Neural crest cell (in vitro differentiated cells): ENCODE measurements at places on chromosomes 12 and 14.

- DNase-seq: no peak
- H3K36me3 ChIP-seq: peaks cover 7% of the 10 kb centered on the region
- H3K4me3 ChIP-seq: peak overlapping the region; percentile 1
- H3K27ac ChIP-seq: peak overlapping the region; percentile 29
- no peaks in the 10 kb centered on the region for H3K27me3 ChIP-seq
- peaks cover 17% of the 10 kb centered on the region for H3K4me1 ChIP-seq
Observed at GRCh38 chr12:112183141-112184021, 58.0 kb downstream of the TRAFD1 start.

- H3K36me3 ChIP-seq: no peaks in the 10 kb centered on the region
- H3K4me1 ChIP-seq: no peaks in the 10 kb centered on the region
- no peaks in the 10 kb centered on the region for H3K27me3 ChIP-seq
- H3K27ac ChIP-seq: no peak overlapping the region
Observed at GRCh38 chr12:31002999-31003398, 70.7 kb upstream of the DDX11 start.

DNA sequence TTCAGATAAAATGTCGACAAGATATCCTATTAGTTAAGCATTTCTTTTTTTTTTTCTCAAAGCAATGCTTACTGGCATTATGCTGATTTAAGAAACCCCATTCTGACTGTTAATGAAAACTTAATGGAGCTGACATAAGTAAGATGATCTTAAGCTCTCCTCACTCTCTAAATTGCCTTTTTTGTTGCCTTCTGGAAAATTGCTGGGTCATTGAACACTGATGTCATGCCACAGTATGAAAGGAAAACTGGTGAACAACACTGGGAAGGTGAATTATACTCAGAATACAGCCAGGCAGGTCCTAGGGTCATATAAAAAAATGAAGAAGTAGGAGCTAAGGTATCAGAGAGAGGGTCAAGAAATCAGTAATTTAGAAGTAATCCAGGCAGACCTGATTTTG, 179.9 kb downstream of the BTG1 start:
- peaks cover 18% of the 10 kb centered on the region for H3K4me1 ChIP-seq
- no peak for DNase-seq
- no peak overlapping the region for H3K4me3 ChIP-seq
- no peaks in the 10 kb centered on the region for H3K27me3 ChIP-seq

- H3K4me1 ChIP-seq: peaks cover 32% of the 10 kb centered on the region
- peaks cover 3% of the 10 kb centered on the region for H3K27me3 ChIP-seq
- no peak for DNase-seq
- H3K36me3 ChIP-seq: no peaks in the 10 kb centered on the region
- no peak overlapping the region for H3K27ac ChIP-seq
Observed at GRCh38 chr12:3571323-3571722, 80.3 kb downstream of the PRMT8 start.

GRCh38 chr12:614411-614970, 48.8 kb downstream of the NINJ2 start:
- no peak overlapping the region for H3K27ac ChIP-seq
- no peak overlapping the region for H3K4me3 ChIP-seq
- no peaks in the 10 kb centered on the region for H3K27me3 ChIP-seq

DNA sequence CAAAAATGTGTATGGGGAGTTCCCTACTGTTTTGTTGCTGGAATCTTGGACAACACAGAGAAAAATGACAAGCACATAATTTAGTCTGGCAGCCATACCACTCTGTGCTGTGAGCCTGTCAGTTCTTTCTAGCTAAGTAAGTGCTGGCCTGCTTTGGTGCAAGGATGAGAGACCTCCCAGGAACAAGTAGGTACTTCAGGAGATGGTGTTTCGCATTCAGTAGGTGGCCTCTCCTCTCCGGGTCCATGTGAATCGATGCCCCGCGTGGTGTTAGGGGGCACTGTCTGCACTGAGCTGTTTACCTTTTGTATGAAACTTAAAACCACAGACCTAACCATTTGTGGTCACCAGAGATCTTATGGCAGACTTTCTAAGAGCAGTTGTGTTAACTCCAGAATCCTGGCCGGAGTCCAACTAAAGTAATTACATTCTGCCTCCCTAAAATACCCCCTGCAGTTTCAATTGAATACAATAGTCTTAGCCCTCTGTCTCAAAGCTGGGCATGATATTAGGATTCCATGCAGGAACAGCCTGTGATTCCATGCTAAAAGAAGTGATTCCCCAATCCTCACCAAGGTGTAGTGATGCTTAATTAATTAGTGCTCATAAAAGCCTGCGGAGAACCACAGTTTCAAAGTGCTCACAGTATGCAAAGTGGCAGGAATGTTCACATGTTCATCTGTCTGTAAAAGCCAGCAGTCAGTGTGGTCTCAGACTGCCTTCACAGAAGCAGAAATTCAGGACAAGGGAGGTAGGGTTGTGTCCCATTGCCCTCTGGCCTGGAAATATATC, 64.2 kb downstream of the LLPH start:
- no peak overlapping the region for H3K27ac ChIP-seq
- no peak for DNase-seq
- no peaks in the 10 kb centered on the region for H3K4me1 ChIP-seq
- no peak overlapping the region for H3K4me3 ChIP-seq
- H3K27me3 ChIP-seq: no peaks in the 10 kb centered on the region

GRCh38 chr14:102249041-102249440, 55.9 kb downstream of the MOK start:
- H3K4me3 ChIP-seq: no peak overlapping the region
- DNase-seq: no peak
- H3K27me3 ChIP-seq: no peaks in the 10 kb centered on the region
- H3K4me1 ChIP-seq: peaks cover 3% of the 10 kb centered on the region
- H3K36me3 ChIP-seq: peaks cover 4% of the 10 kb centered on the region

DNA sequence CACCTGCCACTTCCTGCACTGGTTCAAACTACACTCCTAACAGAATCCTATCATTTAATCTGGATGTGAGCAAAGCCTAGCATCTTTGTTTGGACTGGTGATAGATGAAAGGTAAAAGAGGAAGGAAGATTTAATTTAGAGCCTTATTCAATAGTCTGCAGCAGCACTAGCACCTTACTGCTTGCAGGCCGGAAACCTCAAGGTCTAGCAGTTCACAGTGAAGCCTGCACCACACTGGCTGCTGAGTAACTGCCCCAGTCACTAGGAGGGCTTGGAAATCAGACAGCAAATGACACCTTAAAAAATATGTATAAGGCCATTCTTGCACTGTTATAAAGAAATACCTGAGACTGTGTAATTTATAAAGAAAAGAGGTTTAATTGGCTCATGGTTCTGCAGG, 358.0 kb downstream of the DAD1 start:
- H3K36me3 ChIP-seq: no peaks in the 10 kb centered on the region
- no peaks in the 10 kb centered on the region for H3K4me1 ChIP-seq
- H3K27me3 ChIP-seq: peaks cover 8% of the 10 kb centered on the region
- H3K27ac ChIP-seq: no peak overlapping the region
- DNase-seq: no peak

DNA sequence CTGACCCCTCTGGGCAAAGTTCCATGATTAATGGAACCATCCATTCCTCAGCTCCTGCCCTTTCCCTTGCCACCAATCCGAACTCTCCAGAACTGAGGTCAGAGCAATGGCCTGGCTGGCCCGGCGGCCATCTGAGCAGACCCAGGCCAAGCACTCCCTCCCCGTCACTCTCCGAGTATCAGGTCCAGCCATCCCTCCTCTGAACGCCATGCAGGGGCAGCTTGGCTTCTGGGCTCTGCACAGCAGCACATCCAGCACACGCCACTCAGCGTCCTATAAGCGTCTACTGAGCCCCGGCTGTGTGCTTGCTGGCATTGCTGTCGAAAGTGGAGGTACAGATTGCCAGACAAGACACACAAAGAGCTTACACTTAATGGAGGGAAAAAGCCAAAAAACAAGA, 34.3 kb upstream of the VWF start:
- H3K27me3 ChIP-seq: no peaks in the 10 kb centered on the region
- no peak overlapping the region for H3K4me3 ChIP-seq
- H3K36me3 ChIP-seq: no peaks in the 10 kb centered on the region
- H3K4me1 ChIP-seq: peaks cover 13% of the 10 kb centered on the region

DNA sequence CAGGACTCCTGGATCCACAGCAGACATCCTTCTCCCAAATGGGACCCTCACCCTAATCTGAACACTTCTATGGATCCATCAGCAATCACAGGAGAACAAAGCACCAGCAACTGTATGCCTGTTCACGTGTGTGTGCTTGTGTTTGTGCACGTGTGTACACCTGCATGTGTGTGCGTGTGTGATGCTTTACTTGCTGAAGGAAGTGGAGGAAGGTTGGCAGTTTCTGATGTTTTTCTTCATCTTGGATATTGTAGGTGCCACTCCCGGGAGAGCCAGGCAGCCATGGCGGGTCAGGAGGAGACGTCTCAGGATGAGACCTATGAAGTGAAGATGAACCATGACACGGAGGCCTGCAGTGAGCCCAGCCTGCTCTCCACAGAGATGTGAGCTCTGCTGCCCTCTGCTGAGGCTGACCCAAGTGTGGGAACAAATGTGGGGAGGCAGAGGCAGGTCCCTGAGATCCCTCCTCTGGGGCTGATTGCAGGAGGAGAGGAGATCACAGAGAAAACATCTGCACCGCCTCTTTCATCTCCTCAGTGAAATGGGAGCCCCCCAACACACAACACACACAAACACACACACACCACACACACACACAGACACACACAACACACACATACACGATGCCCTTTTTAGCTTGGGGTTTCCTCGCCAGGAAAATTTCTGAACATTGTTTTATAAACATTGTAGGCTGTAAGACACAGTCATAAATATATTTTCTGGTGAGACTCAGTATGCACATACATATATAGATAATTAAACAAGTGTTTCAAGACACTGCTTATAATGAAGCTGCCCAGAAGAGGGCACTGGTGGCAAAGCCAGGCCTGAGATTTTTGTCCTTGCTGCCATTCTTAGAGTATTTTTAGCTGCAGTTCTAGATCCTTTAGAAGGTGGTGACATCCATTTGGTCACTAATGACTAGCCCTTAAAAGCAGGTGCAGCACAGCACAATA, 112.2 kb upstream of the FKBP4 start:
- peak; percentile 36 for DNase-seq
- H3K27me3 ChIP-seq: peaks cover 2% of the 10 kb centered on the region
- H3K27ac ChIP-seq: no peak overlapping the region
- peaks cover 2% of the 10 kb centered on the region for H3K36me3 ChIP-seq
- H3K4me1 ChIP-seq: peaks cover 21% of the 10 kb centered on the region
- H3K4me3 ChIP-seq: peak overlapping the region; percentile 67

GRCh38 chr14:24259282-24260025, 3.5 kb downstream of the TGM1 start:
- H3K27me3 ChIP-seq: no peaks in the 10 kb centered on the region
- no peak overlapping the region for H3K4me3 ChIP-seq
- H3K27ac ChIP-seq: no peak overlapping the region
- no peaks in the 10 kb centered on the region for H3K4me1 ChIP-seq
- H3K36me3 ChIP-seq: no peaks in the 10 kb centered on the region
- DNase-seq: no peak
